ENCODE measurements at places on chromosomes 5 and 9.

DNA sequence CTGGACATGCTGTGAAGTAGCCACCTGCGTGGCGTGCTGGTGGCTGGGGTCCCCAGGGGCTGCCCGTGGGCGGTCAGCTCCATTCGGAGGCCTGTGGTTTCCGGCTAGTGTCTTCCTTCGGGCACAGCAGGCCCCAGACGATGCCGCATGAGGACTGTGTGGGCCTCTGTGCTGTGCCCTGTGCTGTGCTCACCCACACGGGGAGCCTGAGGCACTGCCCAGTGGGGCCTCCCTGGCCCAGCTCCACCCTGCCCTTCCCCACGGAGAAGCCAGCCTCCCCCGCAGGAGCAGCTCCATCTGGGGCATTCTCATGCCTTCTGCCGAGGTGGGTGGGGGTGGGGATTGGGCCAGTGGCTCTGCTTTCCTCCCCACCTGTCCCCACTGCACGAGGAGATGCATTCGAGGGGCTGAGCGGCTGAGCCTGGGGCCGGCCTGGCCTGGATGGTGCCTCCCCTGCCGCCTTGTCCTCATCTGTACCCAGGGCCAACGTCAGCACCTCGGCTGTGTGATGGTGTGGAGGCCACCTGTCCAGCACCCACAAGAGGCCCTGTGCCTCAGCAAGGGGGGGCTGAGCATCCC is 24.2 kb downstream of the RXRA start:
- DNase-seq, result no peak

GRCh38 chr5:147732291-147732883 is 50.1 kb downstream of the JAKMIP2 start:
- no peak for DNase-seq

GRCh38 chr5:135319928-135320606 is 79.0 kb downstream of the MACROH2A1 start:
- DNase-seq, result no peak

GRCh38 chr5:63131626-63132285 is 553.1 kb downstream of the LRRC70 start:
- peak; percentile 26 for DNase-seq

- no peak for DNase-seq
These were observed 242.2 kb downstream of the SMARCA2 start for GRCh38 chr9:2257248-2257929.
